ENCODE measurements at places on chromosomes 7 and 10.

GRCh38 chr10:100715445-100716385 lies 29.7 kb upstream of the PAX2 start:
- DNase-seq = no peak

DNA sequence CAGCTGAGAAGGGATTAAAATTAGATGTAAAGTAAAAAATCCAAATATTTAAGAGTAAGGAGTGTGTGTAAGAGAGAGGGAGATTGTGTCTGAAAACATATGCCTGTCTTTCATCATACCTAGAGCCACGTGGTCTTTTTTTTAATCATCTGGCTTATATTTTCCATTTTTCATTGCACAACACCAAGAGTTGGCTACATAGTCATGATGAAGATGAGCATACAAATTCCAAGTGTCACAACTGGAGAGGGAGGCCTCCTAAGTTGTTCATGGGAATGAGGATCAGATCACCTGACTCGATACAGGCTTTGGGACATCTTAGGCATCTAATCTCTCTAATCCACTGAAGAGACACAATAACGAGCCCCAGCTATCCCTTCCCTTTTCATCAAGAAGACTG lies 47.2 kb upstream of the CCDC3 start:
- no peak for DNase-seq

DNA sequence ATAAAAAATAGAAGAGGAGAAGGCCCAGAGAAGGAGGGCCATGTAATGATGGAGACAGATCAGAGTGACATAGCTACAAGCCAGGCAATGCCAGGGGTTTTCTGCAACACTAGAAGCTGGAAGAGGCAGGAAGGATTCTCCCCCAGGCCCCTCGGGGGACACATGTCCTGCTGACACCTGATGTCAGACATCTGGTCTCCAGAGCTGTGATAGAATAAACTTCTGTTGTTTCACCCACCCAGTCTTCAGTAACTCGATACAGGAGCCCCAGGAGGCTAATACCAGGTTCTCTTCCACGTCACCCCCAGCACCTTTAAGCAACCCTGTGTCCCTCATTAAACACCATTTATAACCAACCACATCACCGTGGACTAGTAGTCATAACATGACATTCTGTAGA lies 94.9 kb downstream of the TMEM130 start:
- DNase-seq = peak; percentile 59

GRCh38 chr10:117248750-117249465 lies 8.0 kb downstream of the SLC18A2 start:
- DNase-seq = no peak

GRCh38 chr10:35696392-35697287 lies 54.5 kb upstream of the FZD8 start:
- no peak for DNase-seq

GRCh38 chr7:26440233-26441001 lies 148.8 kb downstream of the SNX10 start:
- DNase-seq = peak; percentile 26

GRCh38 chr7:129664029-129665012 lies 52.8 kb downstream of the NRF1 start:
- DNase-seq = peak; percentile 62

GRCh38 chr7:158651968-158652565 lies 52.5 kb downstream of the NCAPG2 start:
- DNase-seq = peak; percentile 44

All from kidney (tissue), 22 donors.